ENCODE measurements at places on chromosomes 4 and X.

GRCh38 chr4:138861135-138861534, 154.4 kb upstream of the NOCT start:
- DNase-seq: no peak

DNA sequence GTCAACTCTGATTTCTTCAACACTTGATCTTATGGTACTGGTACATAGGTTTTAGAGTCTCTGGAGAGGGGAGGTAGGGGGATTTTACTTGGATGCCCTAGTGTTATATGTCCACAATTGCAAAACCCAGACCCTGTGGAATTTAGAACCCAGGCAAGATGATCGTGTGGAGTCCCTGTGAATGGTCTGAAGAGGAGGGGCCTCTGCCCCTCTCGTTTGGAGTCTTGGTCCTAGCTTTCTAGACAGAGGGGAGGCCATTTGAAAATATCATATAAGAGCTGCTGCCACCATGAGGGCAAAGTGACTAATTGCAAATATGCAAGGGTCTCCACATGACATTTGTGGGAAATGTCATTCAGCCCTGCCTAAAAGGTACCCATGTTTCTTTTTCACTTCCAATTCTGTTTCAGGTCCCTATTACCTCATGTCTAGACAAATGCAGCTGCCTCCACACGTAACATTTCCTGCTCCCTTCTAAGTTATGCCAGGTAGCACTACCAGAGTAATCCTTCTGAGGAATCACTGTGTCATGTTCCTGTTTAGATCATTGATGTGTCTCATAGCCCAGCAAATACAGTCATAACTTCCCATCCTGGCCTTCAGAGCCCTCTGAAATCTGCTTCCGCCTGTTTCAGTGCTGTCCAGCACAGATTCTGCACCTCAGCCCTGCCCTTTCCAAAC, 126.8 kb downstream of the KLHL8 start:
- no peak for DNase-seq

- DNase-seq: no peak
These were observed 40.7 kb downstream of the KLF3 start for GRCh38 chr4:38704622-38705154.

- no peak for DNase-seq
These were observed 56.0 kb downstream of the GPR82 start for GRCh38 chrX:41779941-41780340.

DNA sequence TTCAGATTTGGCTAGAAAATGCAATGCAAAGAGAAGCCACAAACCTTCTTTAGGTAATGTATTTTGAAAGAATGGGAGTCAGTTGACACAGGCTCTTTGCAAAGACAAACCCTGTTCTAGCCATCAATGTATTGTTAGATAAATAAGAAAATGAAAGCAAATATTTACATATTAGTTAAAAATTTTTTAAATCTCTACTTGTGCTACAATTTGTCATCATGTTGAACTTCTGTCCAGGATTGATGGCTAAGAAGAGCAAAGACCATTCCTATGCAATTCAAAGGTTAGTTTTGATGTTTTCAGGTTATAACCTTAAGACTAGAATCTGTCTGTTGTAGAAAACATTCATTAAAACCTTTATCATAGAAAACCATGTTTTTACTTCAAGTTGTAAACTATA, 788.8 kb upstream of the FTHL17 start:
- no peak for DNase-seq

GRCh38 chr4:7626531-7626930, 191.8 kb upstream of the PSAPL1 start:
- no peak for DNase-seq

DNA sequence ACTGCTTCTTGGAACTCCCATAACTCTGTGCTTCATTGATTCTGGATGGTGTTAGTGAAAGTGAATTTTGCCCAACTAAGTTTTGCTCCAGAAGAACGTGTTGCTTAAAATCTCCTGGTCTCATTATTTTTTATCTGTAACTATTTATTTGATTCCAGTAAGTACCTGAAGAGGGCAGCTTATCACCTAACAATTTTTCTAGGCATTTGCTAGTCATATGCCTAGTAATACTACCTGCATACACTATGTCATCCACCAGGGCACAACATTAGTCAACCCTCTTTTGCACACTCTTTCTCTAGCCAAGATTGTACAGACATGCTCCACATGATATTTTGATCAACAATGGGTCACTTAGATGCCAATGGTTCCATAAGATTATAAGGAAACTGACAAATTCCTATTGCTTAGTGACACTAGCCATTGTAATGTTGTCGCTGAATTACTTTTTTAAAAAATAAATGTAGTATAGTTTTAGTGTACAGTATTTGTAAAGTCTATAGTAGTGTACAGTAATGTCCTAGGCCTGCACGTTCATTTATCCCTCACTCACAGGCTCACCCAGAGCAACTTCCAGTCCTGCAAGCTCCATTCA, 499.9 kb upstream of the AADAT start:
- no peak for DNase-seq

GRCh38 chr4:127052742-127053141, 580.0 kb upstream of the INTU start:
- no peak for DNase-seq

- no peak for DNase-seq
These were observed 332.9 kb upstream of the PITX2 start for GRCh38 chr4:110955748-110956147.

DNA sequence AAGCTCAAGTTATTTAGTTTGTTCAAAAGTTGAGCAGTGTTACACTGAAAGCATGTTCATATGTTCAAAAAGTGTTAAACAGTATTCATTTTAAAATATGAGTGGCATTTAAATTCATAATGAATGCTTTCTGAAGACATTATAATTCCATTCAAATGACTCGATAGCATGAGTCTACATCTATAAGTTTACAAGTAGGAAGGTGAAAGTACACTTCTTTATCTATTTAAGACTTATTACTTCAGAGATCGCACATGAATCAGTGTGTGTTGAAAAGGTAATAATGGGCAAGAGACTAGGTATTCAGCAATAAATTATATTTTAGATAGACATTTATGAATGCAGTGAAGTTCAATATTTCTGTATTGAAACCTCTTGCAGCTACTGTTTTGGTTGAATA, 456.1 kb downstream of the GRXCR1 start:
- DNase-seq: no peak

- DNase-seq: no peak
These were observed 62.2 kb upstream of the PRPS1 start for GRCh38 chrX:107565931-107566603.

DNA sequence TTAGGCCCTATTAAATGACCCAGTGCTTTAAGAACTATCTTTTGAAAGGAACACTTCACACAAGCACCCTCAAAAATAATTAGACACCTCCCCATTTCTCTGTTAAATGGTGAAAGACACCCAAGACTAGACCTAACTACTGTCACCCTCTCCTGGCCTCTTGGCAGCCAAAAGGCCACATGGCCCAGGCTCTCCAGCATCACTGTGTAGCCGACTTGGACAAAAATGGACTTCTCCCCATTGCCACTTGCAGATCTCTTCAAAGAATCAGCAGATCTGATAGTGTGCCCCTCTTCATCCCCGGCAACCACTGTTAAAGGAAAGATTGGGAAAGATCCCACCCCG, 2.0 kb downstream of the MID1IP1 start:
- no peak for DNase-seq

- no peak for DNase-seq
These were observed 10.4 kb downstream of the SMPX start for GRCh38 chrX:21747558-21747957.

DNA sequence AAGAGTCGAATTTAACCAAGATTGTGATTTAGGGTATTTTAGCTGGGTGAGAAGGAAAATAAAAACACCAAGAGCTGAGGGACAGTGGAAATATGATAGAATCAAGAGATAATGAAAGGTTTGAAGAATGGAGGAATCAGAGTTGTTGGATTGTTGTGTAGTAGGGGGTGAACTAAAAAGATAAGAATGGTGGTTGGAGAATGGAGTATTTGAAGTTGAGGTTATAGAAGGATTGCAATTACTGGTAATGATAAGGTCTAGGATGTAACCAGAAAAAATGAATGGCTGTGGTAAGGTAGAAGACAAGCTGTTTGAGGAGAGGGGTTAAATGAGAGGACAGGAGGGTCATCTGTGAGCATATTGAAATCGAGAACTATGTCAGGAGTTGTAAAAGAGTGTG, 4.5 kb downstream of the ABCE1 start:
- DNase-seq: no peak

DNA sequence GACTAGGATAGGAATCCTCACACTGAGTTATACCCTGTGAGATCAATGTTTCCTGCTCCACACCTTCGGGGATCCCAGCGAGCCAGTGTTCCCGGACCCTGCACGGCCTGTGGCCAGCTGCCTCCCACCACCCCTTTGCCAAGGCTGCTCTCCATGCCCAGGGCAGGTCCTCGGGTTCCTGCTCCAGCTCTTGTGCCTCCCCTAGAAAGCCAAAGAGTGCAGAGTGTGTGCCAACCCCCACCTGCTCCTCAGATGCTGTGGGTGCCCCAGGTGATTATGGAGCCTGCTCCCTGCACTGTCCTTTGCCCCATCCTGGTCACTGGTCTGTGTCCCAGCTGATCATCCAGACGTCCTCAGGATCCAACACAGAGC, 246.4 kb downstream of the AFAP1 start:
- DNase-seq: no peak

DNA sequence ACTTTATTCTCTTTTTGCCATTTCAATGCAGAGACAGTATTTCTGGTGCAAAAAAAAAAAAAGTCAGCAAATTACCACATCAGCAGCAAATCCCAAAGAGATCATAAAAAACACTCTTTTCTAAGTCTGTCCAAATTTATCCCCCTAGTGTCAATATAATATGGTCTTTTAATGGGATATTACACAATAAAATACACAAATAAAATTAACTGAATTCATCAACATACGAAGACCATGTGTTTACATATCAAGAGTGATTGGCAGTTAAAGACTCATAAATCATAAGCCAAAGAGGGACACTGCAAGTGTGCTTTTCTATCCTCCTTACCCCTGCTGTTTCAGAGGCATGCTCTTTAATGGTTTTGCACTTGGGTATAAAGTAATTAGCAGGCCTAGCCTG, 340.2 kb upstream of the DKK2 start:
- DNase-seq: no peak

DNA sequence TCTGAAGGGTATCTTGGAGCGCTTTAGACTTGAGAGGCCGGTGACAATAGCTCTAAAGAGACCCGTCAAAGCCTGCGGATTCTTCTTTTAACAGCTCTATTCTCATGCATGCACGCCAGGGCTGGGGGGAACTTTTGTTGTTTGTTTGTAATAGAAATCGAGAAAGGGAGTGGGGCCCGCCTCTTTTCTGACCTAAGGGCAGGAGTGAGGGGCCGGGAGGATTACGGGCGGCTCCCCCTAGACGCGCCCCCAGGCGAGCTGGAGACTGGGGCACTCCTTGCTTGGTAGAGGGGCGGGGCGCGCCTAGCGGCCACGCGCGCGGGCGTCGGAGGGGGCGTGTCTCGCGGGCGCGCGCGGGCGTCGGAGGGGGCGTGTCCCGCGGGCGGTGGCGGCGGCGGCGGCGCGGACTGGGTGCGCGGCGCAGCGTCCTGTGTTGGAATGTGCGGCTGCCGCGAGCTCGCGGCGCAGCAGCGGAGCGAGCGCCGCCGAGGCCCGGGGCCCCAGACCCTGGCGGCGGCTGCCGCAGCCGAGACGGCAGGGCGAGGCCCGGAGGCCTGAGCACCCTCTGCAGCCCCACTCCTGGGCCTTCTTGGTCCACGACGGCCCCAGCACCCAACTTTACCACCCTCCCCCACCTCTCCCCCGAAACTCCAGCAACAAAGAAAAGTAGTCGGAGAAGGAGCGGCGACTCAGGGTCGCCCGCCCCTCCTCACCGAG, at the start of gene REST:
Gene REST (plus strand): TSS at position 412 of the 717 bp plus-strand sequence. CDS start 2,739 bp downstream, outside the sequence.
- DNase-seq: peak; percentile 69

- no peak for DNase-seq
These were observed 252.7 kb upstream of the KCNIP4 start for GRCh38 chr4:22201256-22201655.

DNA sequence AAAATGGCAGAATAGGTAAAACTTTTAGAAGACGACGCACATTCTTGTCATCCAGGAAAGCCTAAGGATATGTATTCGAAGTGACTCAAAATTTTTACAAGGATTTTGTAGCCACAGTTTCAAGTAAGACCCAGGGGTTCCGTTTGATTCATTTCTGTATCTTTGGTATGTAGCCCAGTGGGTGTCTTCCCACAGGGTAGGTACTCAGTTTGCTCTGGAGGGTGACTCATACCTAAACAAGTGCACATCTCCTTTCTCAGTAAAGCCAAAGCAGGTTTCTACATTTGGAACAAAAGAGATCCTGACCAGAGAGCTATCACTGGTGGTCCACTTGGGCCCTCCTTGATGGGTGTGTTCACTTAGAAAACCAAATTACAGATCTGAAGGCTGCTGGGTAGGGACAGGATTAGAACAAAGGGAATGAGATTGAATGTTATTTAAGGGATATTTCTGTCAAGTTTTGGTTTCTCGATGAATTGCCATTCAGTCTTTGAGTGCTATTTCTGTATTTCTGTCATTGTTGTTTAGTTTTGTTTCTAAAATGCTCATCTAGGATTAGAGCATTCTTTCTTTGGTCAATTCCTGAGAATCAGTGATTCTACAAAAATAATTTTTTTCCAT, 56.1 kb downstream of the PLS3 start:
- DNase-seq: no peak

DNA sequence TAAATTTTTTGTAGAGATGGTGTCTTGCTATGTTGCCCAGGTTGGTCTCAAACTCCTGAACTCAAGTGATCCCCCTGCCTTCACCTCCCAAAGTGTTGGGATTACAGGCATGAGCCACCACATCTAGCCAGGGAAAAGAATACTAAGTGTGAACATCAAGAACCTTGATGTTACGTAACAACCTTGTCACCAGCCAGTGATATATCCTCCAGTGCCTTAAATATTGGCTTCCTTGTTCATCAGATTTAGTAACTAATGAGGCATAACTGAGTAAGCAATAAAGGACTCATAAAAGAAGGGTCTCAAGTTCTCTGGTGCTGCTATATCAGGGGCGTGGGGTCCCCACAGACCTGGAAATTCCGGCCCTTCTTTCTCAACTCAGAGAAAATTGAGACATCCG, 60.5 kb upstream of the ENPEP start:
- no peak for DNase-seq

All from stimulated activated CD4-positive, alpha-beta T cell treated with anti-CD3 and anti-CD28 coated beads, Interleukin-12 subunit alpha, Interleukin-12 subunit beta, amount 100 ng/mL, for 24 hours (primary cell).